ENCODE measurements at places on chromosomes 4 and X.

DNA sequence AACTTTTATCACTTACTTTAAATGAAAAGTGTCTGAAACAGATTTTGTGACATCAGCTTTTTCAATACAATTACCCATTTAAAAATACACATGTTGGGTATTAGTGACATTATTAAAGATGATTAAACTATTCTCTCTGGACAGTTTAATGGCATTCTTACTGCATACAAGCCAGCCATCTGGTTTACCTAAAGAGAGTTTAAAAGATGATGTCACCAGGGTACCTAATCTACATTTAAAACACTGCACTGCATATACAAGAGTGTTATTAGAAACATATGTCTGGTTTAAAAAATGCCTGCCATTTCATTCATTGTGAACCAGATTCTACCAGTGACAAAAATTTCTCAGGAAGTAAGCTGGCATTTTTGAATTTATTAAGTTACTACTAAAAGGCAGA, 919.1 kb downstream of the ADGRL3 start:
- DNase-seq, result no peak

DNA sequence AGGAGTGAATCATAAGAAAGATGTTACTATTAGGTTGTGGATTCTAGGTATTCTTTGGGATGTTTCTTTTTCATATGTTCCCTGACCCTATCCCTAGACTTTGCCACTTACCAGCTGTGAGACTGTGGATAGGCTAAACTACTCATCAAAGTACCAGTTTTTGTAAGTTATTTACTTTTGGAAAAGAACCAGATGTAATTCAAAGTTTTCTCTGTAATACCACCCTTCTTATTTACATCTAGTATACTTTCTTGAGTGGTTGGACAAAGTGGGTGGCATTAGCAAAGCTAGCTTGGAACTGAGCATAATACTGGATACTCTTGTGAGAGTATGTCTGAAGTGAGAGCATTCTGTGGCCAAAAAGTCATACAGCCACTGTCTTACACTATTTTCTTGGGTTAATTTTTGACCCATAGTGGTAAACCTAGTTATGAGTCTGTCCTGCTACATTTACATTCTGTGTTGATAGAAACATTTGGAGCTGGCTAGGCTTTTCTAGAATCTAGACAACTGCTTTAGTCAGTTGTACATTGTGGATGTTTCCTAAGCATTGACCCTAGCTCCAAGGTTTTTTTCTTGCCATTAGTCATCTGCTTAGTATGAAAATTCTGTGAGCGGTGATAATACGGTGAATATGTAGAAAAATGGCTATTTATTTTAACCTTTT, 41.7 kb downstream of the KDM6A start:
- DNase-seq, result no peak

- DNase-seq, result no peak
These were observed 75.6 kb downstream of the DCK start for GRCh38 chr4:71069063-71069462.

DNA sequence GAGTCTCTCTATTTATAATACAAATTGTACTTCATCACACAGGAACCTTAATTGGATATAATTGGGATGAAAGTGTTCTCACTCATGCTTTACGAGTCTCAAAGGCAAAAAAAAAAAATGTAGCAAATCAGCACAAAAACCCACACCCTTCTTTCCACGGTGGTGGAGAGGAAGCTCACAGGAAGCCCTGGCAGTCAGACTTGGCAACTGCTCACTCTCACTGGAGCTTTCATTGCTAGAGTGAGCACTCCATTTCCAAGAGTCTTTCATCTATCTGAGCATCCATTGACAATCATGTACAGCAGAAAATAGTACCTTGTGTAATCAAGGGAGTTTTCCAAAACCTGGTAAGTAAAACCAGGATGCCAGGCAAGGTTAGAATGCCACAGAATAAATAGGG, 2159.4 kb upstream of the AGA start:
- DNase-seq, result no peak

- no peak for DNase-seq
These were observed 170.7 kb upstream of the SMARCAD1 start for GRCh38 chr4:94036964-94037363.

DNA sequence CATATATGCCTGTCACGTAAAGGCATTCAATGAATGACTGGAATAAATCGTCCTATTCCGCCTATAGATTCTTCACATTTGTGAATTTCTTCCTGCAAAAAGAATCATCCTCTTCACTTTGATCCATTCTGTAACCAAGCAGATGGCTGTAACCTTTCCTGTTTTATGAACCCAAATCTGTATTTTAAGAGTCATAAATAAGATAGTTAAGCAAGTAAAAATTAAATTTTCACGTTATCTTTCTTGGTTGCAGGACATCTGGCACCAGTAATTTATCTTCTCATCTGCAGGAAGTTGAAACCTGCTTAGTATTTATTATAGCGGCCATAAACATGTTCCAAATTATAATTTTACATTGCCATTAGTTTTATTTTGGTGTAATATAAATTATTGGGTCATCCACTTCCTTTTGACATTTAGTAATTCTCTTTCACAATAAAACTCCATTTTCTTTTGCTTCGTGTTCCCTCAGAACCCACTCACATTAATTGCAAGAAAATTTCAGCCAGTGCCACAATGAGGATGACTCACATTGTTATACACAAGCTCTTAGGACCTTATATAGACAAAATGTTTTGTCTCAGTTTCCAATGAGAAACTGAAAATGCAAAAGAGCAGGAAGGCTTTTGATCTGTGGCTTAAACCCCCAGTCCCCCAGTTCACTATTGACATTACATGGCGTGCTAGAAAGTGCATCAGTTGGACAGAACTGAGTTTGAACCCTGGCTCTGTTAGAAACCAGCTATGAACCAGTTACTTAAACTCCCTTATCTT, 51.1 kb downstream of the TMEM156 start:
- DNase-seq, result no peak

DNA sequence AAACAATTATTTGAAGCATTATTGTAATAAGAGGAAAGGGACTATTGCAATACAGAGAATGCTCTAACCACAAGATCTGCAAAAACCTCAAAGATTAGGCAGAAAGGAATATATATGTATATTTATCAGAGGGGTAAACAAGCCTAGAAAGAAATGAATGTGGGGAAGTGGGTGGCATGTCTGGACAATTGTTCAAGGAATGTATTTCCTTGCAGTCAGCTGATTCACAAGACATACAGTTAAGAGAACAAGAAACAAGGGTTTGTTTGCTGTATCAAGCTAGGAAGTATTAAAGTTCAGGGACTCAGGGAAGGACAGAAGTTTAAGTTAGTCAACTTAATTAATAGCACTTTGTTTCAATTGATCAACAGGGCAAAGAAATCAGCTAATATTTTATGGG, 514.7 kb downstream of the CENPC start:
- no peak for DNase-seq

- DNase-seq, result no peak
These were observed 733.3 kb downstream of the RPA4 start for GRCh38 chrX:97616883-97617530.
